ENCODE measurements at places on chromosomes 3 and 15.

DNA sequence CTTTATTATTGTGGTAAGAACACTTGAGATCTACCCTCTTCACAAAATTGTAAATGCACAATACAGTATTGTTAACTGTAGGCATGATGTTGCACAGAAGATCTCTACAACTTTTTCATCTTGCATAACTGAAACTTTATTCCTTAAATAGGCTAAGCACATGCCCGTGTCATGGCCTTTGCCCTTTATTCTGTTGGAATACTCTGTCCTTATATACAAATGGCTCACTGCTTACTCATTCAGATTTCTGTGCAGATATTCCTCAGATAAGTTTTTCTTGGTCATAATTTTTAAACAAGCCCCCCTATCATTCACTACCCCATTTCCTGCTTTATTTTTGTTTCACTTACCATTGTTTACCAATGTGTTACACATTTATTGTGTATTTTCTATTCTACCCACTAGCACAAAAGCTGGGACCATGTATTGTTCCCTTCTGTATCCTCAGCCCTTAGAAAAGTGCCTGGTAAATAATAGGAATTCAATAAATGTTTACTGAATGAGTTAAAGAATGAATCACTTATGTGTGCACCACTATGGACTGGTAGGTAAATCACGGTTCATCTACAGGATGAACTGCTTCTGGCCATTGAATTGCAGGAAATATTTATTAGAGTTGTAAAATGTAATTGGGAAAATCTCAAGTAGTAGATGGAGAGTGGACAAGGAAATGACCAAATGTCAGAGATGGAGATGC lies 151.0 kb downstream of the CPNE4 start:
- no peak for DNase-seq

- DNase-seq, result no peak
Observed at GRCh38 chr3:131619821-131620220, 117.0 kb upstream of the MRPL3 start.

DNA sequence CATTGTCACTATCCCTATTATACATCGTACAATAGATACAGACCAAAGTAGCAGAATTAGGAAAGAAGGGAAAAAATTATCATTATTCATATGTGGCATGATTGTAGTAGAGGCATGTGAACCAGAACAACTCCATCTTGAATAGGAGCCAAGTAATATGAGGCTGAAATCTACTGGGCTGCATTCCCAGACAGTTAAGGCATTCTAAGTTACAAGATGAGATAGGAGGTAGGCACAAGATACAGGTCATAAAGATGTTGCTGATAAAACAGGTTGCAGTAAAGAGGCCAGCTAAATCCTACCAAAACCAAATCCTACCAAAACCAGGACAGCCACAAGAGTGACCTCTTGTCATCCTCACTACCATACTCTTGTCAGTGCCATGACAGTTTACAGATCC lies 1035.4 kb upstream of the SEMA6D start:
- DNase-seq, result no peak

GRCh38 chr15:22960126-22960525 lies 20.0 kb downstream of the CYFIP1 start:
- no peak for DNase-seq

GRCh38 chr15:26630857-26631256 lies 142.0 kb downstream of the GABRB3 start:
- no peak for DNase-seq

DNA sequence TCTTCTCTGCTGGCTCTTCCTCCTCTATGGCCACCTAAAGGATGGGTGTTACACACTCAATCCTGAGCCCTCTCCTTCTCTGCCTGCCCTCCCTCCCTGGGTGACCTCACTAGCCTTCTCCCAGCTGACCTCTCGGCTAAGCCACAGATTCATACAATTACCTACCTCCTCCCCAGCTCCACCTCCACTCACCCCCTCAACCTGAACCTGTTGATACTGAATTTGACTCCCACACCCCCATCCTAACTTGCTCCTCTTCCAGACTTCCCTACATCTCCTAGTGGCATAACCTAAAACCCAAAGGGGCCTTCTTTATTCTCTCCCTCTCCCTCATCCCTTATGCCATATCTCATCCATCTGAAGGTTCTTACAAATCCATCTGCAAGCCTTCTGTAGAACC lies 17.1 kb downstream of the HOMER2 start:
- DNase-seq, result no peak

DNA sequence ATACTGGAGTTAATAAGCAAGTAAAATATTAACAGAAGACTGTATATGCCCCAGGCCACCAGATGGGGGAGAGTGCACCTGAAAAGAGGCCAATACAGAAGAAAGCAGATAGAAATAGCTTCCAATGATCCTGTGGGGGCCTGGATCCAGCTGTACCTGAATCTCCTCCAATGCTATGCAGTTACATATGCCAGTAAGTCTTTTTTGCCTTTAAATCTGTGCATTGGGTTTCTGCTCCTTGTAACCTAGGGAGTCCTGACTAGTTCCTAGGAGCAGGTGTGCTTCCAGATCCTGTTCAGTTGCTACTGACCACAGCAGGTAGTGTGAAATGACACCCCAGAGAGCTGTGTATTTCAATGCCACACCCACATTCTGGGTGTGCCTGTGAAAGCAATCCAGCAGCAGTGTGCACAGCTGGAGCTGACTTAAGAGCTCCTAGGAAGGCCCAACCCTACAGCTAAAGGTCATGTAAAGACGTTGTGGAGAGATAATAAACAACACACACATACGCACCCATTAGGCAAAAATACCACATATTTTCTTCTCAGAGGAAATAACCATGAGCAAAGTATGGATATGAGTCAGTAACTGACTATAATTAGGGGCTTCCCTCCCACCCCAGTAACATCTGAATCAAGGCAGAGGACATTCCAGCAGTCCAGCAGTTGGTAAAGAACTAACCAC lies 62.2 kb upstream of the AKAP13 start:
- peak; percentile 96 for DNase-seq

GRCh38 chr15:51048308-51048707 lies 46.4 kb downstream of the TNFAIP8L3 start:
- no peak for DNase-seq

DNA sequence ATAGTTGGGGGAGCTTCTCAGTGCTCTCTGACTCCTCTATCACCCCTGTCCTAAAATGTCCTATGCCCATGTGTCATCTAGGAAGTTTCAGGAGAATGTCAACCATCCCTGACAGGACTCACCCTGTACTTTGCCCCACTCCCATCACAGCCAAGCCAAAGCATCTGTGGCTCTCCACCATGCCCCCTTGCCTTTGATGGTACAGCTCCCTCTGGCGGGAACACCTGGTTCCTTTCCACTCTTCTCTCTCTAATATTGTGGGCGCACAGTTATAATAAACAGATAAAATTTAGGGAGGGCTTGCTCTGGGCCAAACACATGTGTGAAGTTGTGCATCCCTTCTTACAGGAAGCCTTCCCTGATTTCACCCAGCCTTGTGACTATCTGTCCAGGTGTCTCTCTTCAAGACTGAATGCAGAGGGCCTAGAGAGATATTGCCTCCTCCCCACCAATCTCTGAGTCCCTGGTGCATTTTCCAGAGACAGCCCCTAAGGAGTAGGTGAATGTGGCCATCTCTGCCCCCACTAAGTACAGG lies 62.8 kb downstream of the ISG20 start:
- no peak for DNase-seq

DNA sequence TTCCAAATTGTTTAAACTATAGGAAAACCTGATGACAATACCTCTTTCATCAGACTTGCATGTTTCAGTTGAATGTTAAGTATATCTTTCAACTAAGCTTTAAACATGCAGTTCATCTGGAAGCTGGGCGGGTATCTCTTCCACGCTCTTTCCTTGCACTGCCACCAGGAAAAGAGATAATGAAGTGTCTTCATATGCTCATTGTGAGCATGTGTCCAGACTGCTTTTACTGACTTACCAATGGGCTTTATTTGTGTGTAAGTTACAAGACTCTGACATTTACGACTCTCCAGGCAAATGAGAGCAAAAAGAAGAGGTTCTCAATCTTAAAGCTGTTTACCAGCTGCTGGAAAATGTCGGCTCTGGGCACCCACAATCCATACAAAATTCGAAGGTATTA lies 52.8 kb downstream of the TMEM212 start:
- no peak for DNase-seq

GRCh38 chr3:53733446-53733845 lies 112.8 kb downstream of the CHDH start:
- no peak for DNase-seq

Data from fibroblast of skin of right quadriceps (primary cell).